Progenitor cell of endocrine pancreas (in vitro differentiated cells): ENCODE measurements at places on chromosomes 6 and 20.
A peak's percentile ranks its signal among the peaks of the same experiment; 100 is the strongest.

DNA sequence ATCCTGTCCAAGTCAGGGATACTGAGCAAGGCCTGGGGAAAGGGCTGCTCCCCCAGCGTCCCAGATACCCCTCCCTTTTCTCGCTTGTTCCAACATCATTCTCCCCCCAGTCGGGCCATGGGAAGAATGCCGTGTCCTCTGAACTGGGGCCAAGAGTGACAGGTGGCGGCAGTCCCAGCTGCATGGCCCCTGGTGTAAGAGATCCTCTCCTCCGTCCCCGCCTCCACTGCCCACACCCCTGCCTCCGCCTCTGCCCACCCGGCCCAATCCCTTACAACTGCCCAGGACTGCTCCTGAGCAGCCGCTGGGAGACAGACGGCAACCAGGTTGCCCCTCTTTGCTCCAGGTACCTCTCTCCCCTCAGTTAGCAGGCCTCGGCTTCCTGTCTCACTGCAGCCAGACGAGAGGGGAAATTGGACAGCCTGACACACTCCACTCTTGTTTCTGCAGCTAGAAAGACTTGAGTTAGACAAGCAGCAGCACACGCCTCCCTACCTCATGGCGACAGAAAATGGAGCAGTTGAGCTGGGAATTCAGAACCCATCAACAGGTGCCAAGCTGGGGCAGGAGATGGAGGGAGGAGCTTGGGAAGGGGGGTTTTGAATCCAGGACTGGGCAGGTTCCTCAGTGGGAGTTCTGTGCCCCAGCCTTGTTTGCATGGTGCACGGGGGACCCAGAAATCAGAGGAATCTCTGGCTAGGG, at the start of gene MYLK2:
Gene MYLK2, plus strand, starts transcription at position 274 of the 702 bp plus-strand sequence. Its CDS starts 225 bp downstream, at position 499.
- no peak within 1 kb of the TSS for H3K27ac ChIP-seq
- H3K4me1 ChIP-seq = no peaks in the 10 kb centered on the region
- H3K36me3 ChIP-seq = no peaks in the 10 kb centered on the region
- peaks cover 12% of the 10 kb centered on the region for H3K27me3 ChIP-seq
- DNase-seq = no peak

GRCh38 chr6:11404081-11404480, 133.5 kb upstream of the TMEM170B start:
- H3K27me3 ChIP-seq = no peaks in the 10 kb centered on the region
- H3K4me1 ChIP-seq = peaks cover 3% of the 10 kb centered on the region
- H3K27ac ChIP-seq = no peak overlapping the region
- H3K36me3 ChIP-seq = no peaks in the 10 kb centered on the region
- DNase-seq = no peak

DNA sequence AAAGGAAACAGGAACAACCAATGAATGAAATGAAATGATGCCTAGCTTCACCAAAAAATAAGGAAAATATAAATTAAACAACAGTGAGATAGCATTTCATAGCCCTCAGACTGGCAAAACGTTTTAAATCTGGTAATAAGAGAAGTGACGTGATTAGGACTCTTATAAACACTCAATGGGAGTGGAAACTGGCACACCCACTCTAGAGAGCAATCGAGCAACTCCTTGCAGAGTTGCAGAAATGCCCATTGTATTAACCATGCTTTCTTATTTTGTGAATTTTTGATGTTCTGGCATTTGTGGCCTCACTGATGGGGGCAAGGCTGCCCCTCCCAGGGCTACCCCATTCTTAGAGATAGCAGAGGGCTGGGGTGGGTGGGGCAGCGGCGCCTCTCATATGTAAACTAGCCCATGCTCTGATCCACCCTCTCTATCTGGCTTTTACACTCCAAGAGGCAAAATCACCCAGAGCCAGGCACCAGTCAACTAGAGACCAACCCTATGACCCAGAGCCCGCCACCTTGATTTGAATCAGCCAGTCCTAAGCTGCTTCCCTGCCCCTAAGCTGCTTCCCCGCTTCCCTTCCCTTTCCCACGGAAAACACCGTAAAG, 6.4 kb upstream of the PNPLA1 start:
- no peak overlapping the region for H3K27ac ChIP-seq
- DNase-seq = no peak
- peaks cover 2% of the 10 kb centered on the region for H3K4me1 ChIP-seq
- peaks cover 2% of the 10 kb centered on the region for H3K27me3 ChIP-seq
- H3K36me3 ChIP-seq = no peaks in the 10 kb centered on the region
- H3K4me3 ChIP-seq = no peak overlapping the region

DNA sequence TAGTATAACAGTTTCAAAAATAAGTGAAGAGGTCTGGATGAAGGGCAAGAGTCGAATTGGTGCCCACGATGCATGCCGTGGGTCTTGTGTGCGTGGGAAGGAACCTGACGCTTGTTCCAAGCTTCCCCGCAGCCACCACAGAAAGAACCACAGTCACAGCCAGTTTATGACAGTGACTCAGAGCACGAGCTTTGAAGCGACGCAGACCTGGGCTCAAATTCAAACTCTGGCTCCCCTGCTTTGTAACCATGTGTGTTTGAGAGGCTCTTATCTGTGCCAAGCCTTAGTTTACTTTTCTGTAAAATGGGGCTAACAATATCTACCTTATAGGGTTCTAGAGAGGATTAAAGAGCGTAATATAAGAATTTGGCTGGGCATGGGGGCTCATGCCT, 65.5 kb downstream of the SYNJ2 start:
- H3K4me3 ChIP-seq = no peak overlapping the region
- DNase-seq = no peak
- peaks cover 12% of the 10 kb centered on the region for H3K36me3 ChIP-seq
- H3K4me1 ChIP-seq = peaks cover 13% of the 10 kb centered on the region
- no peaks in the 10 kb centered on the region for H3K27me3 ChIP-seq

GRCh38 chr6:18154507-18155149, at the start of gene TPMT:
TPMT (minus strand) TSS chr6:18155077; CDS start chr6:18149127, 5,950 bp downstream.
- H3K27me3 ChIP-seq = no peaks in the 10 kb centered on the region
- peak within 1 kb of the TSS; percentile 99 for H3K27ac ChIP-seq
- no peak for DNase-seq
- peak within 1 kb of the TSS; percentile 98 for H3K4me3 ChIP-seq
- H3K4me1 ChIP-seq = peaks cover 23% of the 10 kb centered on the region
- H3K36me3 ChIP-seq = no peaks in the 10 kb centered on the region

DNA sequence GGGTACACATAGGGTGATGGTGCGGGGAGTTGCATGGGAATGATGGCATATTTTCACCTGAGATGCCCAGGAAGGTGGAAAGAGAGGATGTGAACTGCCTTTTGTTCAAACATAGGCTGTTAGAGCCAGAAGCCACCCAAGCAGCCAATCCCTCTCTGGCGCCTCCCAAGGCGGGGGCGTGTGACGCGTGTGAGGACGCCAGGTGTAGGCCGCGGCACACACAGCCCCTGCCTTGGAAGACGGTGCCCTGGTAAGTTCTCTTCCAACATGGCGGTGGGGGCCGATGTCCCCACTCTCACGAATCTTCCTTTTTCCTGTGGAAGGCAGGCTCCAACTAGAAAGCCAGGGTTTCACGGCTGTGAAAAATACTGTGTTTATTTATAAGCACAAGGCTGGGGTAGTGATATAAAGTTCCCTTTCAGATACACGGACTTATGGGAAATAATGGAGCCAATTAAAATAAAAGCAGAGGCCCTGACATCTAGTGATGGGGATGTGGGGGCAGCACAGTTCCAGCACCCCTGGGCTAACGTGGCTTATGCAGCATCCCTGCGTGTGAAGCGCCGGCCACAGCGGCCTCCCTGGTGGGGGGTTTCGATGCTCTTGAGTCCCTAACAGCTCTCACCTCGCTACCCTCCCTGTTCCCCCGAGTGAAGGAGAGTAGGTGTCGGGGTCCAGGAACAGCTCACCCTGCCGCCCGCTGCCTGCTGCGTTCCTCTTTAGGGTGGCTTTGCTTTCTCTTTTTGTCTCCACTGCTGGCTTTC, 28.3 kb downstream of the CDH4 start:
- peaks cover 11% of the 10 kb centered on the region for H3K4me1 ChIP-seq
- DNase-seq = no peak
- H3K36me3 ChIP-seq = peaks cover 1% of the 10 kb centered on the region
- H3K27me3 ChIP-seq = peaks cover 42% of the 10 kb centered on the region

GRCh38 chr20:36582322-36582721, 8.9 kb downstream of the TGIF2 start:
- H3K4me3 ChIP-seq = no peak overlapping the region
- H3K27ac ChIP-seq = no peak overlapping the region
- no peaks in the 10 kb centered on the region for H3K4me1 ChIP-seq

DNA sequence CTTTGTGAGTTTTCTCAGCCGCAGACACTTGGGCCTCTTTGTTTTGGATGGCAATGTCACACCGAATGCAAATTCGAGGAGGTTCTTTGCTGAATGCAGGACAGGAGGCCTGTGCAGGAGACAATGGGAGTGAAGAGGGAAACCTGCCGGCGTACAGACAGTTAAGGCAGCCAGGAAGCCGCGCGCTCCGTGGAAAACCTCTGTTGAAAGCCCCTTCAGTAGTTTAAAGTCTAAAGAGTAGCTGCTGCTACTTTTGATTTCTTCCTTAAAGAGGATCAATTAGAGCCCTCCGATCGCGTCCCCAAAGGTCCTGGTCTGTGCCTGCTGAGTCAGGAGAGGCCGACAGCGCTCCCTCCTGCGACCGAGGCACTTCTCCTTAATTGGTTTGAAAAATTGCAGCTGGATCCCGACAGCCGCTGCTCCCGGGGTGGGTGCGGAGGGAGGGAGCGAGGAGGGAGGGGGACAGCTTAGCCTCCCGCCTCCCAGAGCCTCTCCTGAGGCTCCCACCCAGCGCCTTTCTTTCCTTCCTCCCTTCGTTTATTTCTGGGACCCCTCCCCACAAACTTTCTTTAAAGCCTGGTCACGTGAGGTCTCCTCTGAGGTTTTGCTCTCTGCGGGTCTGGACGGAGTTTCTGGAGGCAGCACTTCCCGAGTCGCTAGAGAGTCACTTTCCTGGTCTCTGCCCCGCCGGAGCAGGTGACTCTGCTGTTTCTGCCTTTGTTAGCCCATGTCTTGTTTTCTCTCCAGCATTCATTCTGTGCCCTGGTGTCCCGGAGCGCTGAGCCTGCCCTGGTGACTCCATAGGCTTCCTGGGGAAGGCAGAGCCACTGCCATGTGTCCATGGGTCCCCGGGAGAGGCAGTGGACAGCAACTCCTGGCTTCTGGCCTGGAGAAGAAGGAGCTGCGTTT, 22.3 kb upstream of the RPP40 start:
- peaks cover 9% of the 10 kb centered on the region for H3K4me1 ChIP-seq
- H3K4me3 ChIP-seq = peak overlapping the region; percentile 74
- H3K36me3 ChIP-seq = no peaks in the 10 kb centered on the region
- peak overlapping the region; percentile 92 for H3K27ac ChIP-seq
- no peaks in the 10 kb centered on the region for H3K27me3 ChIP-seq
